ENCODE measurements at places on chromosomes 12 and 14.

GRCh38 chr14:65414961-65415589, 2.5 kb downstream of the FUT8 start:
- peak; percentile 56 for DNase-seq

DNA sequence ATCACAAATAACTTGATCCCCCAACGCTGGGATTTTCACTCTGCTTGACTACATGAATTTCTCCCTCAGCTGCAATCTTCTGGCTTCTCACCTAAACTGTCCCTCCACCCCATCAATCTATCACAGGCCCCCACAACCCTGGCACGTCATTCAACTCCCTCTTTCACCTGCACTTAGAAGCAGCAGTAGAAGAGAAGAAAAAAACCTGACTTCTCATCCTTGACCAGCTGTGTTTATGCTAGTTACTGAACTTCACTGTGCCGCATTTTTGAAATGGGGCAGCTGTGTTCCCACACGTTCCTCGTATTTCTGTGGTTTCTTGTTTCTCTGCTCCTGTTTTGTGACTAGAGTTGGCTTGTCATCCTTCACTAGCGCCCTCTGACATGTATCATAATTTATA, 35.0 kb downstream of the ITPR2 start:
- DNase-seq, result no peak

DNA sequence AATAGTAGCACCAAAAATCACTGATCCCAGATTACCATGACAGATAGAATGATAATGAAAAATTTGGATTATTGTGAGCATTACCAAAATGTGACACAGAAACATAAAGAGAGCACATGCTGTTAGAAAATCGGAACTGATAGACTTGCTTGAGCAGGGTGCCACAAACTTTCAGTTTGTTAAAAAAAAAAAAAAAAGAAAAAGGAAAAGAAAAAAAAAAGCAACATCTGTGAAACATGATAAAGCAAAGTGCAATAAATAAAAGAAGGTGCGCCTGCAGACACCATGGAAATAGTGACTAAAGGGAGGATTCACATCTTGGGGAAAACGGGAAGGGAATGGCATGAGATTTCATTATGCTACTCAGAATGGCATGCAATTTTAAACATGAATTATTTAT, 6.6 kb upstream of the PARP11 start:
- DNase-seq, result no peak

GRCh38 chr12:19191563-19191962, 62.0 kb downstream of the PLEKHA5 start:
- DNase-seq, result no peak

- DNase-seq, result no peak
These were observed 93.5 kb downstream of the SMOC1 start for GRCh38 chr14:69972755-69973154.

- DNase-seq, result no peak
These were observed 98.6 kb downstream of the VRK1 start for GRCh38 chr14:96895658-96896271.

DNA sequence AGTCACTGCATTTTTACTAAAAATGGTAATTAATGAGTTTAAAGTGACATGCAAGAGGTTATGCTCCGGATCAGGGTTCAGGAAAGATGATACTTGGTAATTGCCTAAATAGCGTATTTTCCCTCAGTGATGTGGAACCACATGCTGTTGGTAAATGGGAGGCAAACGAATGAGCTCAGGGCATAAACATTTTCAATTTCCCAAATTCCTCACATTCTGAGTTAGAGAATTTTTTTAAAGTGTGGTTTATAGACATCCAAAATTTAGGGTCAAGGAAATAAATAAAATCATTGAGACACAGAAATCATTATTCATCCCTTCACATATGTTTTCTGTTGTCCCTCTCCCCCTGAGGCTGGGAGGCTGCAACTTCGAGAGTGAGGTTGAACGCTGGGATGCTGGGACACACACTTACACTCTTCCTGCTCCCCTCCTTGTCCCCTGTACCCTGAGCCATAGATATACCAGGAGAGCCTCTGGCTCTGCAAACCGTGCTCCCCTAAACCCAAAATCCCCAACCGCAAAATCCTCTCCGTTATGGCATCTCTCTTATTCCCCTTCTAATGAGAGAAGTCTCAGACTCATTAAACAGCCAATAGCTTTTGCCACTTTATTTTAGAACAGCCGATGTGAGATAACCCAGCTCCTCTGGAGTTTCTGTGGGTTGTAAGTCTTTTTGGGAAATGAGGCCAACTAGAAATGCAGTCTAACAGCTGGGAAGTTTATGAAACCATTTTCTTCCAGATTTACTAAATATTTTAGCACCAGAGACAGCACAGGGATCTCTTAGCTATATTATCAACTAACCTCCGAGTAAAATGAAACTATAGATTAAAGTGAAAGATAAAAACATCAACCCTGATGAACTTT, 21.4 kb upstream of the ADGRD1 start:
- no peak for DNase-seq

- no peak for DNase-seq
These were observed 927 bp upstream of the LRP6 start for GRCh38 chr12:12267742-12268200.

DNA sequence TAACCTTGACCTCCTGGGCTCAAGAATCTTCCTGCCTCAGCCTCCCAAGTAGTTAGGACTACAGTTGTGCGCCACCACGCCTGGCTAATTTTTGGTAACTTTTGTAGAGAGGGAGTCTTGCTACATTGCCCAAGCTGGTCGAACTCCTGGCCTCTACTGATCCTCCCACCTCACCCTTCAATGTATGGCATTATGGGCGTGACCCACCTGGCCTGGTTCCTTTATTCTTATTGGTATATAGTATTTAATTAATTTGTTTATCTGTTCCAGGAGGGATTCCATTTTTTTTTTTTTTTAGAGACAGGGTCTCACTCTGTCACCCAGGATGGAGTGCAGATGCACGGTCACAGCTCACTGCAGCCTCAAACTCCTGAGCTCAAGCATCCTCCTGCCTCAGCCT, 40.9 kb upstream of the EAPP start:
- DNase-seq, result no peak

DNA sequence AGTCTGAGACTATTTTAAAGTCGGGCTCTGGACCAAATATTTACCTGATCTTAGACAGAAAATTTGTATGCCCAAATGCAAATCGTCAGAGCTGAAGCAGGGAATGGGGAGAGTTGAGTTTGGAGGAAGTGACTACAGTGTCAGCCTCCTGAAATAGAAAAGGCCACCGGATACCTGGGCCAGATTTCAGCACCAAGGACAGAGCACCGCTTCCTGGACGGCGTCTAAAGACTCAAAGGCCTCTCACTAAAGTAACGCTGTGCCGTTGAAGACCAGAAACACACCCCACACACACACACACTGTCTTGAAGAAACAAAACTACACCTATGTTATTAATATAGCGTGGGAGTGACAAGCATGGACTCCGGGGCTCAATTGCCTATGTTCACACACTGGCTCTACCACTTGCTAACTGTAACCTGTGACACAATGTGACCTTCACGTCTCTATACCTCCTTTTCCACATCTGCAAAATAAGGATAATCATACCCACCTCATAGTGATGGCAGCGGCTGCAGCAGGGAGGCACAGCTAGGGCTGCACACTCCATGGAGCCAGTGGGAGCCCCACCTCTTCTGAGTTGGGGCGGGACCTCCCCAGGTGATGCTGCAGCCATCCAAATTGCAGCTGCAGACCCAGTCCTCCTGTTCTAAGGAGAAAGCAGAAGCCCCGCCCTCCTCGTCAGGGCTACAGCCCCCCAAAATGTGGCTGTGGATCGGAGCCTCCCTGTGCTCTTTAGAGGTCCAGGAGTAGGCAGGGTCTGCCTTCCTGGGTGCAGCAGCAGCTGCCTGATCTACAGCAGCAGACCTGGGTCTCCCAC, 35.6 kb downstream of the KRT76 start:
- peak; percentile 39 for DNase-seq

DNA sequence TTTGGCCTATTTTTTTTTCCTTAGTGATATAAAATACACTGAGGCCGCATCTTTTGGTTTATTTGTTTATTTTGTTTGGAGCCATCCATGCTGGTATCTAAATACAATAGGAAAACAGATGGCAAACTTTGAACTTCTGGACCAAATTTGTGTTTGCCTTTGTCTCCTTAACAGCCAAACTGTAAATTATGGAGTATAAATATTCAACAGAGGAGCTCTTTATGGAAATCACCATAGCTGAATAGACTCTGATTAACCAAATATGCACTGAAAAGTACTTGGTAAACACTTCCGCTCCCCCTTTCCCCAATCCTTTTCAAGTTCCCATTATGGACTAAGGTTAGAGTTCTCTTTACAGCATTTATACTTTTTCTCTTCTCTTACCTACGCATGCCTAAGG, 80.5 kb downstream of the TESC start:
- DNase-seq, result no peak

DNA sequence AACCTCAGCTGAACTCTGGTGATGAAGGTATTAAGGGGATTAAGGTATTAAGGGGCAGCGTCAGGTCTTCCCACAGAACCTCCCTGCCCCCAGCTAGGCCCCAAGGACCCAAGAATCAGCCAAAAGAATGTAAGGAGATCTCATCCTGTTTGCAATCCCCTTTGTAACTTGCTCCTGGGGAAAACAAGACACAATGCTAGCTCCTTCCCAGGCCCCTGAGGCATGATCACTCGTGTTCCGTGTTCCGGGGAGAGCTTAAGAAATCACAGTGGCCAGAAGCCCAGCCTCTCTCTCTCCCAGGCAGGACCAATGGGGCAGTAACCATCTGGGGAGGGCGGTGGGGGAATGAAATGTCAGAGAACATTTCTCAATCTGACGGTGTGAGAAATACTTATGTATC, 33.2 kb downstream of the PIGH start:
- DNase-seq, result no peak

DNA sequence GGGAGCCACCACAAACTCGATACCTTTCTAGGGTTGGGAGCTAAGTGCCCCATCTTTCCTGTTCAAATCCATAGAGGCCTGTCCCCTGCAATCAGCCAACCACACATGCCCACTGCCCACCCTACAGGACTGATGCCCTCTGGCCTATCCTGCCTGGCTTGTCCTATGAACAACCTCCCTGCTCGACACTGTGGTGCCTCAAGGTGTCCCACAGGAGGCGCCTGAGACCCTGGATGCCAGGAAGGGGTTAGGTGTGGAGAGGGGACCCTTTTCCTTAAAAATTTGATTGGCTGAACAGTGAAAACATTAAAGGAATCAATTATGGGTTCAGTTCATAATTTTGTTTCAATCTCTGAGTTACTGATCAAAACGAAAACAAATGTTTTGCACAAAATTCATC, 97.3 kb upstream of the FZD10 start:
- no peak for DNase-seq

GRCh38 chr14:99272899-99273765, 1.1 kb upstream of the BCL11B start:
- peak; percentile 9 for DNase-seq

DNA sequence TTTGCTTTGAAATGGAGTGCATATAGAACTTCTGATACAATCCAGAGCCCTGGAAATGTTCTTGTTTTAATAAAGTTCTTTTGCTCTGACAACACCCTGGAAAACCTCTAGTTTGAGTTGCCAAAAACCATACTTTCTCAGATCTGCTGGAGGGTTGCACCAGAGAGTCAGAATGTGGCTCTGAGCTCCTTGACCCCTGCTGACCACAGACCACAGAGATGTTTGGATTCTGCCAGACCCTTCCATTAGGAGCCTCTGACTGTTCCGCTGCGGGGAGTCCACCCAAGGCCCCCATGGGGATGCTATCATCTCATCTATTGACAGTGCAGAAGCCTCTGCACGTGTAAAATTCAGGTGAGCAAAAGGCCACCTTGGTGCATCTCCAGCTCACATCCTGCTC, 332.6 kb downstream of the GLT1D1 start:
- DNase-seq, result no peak

DNA sequence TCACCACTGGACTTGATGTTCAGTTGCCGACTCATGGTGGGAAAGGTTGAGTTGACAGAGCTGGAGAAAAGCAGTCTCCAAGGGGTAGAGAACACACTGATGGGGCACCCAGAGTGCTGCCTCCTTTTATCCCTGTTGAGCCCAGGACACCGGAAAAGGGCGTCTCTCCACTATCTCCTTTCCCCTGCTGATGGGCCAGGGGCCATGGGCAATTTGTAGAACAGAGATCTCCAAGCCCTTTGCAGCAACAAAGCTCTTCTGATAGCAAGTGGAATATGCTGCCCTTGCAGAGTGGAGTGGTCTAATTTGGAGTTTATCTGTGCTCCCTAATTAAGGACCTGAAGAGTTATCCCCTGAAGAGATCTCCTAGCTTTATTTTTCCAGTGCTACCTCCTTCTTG, at the start of gene KRT74:
TSS of gene KRT74 (minus strand) at position 101 of the 400 bp plus-strand sequence. CDS start at position 35, 66 bp downstream.
- DNase-seq, result no peak

GRCh38 chr12:69332815-69333358, 15.3 kb upstream of the LYZ start:
- no peak for DNase-seq

- no peak for DNase-seq
These were observed 89.1 kb downstream of the DDX51 start for GRCh38 chr12:132054983-132055382.

DNA sequence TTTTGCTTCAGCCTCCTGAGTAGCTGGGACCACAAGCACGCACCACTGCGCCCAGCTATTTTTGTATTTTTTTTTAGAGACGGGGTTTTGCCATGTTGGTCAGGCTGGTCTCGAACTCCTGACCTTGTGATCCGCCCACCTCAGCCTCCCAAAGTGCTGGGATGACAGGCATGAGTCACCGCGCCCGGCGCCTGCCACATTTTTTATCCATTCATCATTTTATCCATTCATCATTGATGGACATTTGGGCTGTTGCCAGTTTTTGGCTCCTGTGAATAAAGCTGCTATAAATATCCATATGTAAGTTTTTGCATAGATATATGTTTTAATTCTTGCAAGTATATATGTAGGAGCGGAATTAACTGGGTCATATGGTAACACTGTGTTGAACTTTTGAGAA, 79.5 kb downstream of the DAAM1 start:
- peak; percentile 46 for DNase-seq

GRCh38 chr14:95077345-95077744, 80.0 kb downstream of the DICER1 start:
- no peak for DNase-seq

DNA sequence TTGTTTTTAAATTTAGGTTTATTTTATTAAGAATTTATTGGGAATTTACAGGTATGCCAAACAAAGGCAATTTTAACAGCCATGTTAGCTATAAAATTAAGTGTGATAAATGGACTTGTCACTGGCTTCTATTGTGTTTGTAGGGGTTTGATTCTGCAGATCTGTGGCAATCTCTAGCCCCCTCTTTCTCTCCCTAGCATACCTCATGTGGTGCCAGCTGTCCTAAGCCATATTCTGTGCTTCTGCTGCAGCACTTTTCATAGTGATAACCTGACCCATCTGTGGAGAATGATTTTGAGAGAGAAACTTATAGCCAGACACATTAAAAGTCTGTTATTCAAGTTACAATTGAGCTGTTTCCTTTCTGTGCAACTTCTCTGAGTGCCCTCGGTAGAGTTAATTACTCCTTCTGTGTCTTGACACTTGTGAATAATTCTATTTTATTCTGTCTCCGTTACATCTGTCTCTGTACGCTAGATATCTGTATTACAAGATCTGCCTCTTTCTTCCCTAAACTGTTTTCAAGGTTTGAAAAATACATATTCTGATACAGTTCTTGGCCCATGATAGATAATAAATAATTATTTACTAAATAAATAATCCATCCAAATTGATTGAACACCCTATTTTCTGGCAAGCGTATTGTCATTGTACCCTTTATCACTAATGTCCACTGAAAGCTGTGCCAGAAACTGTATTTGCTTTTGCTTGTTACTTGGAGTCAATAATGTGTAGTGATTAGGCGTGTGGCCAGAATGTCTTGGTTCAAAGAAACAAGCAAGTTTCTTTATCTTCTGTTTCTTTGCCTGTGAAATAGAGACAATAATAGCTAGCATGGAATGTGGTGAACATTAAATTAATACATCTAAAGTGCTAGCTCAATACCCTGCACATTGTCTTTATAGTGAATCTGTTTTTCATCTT, 40.0 kb downstream of the FRS2 start:
- no peak for DNase-seq

GRCh38 chr14:66043921-66044320, 442.2 kb upstream of the CCDC196 start:
- peak; percentile 12 for DNase-seq
